ENCODE measurements at places on chromosomes 1 and 21.

- no peaks in the 10 kb centered on the region for H3K4me1 ChIP-seq
- no peak for DNase-seq
- no peak overlapping the region for H3K27ac ChIP-seq
- H3K27me3 ChIP-seq: no peaks in the 10 kb centered on the region
- H3K4me3 ChIP-seq: no peak overlapping the region
Measured at GRCh38 chr1:108009603-108010195, 44.7 kb upstream of the VAV3 start.

- peaks cover 34% of the 10 kb centered on the region for H3K4me1 ChIP-seq
- peak; percentile 4 for DNase-seq
Measured at GRCh38 chr1:204959836-204960235, 83.2 kb upstream of the CNTN2 start.

DNA sequence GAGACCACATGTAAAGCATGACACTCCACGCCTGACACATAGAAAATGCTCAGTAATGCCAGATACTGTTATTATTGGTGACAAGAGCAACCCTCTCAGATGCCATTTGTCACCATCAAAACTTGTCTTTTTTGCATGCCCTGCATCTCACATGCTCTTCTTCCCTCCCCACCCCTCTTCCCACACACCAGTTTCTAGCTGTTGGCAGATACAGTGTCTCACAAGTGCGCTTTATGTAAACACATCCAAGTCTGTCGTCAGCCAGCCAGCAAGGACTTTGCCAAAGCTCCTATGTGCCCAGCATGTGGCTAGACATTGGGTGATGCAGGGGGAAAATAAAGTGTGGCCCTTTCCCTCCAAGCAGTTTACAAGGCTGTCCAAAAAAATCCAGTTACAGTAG, 44.9 kb upstream of the EPHA8 start:
- H3K27ac ChIP-seq: no peak overlapping the region
- no peak overlapping the region for H3K4me3 ChIP-seq
- no peaks in the 10 kb centered on the region for H3K27me3 ChIP-seq
- no peak for DNase-seq
- H3K36me3 ChIP-seq: peaks cover 29% of the 10 kb centered on the region

GRCh38 chr1:42746436-42747105, 6.5 kb upstream of the CLDN19 start:
- no peaks in the 10 kb centered on the region for H3K4me1 ChIP-seq
- no peak for DNase-seq

DNA sequence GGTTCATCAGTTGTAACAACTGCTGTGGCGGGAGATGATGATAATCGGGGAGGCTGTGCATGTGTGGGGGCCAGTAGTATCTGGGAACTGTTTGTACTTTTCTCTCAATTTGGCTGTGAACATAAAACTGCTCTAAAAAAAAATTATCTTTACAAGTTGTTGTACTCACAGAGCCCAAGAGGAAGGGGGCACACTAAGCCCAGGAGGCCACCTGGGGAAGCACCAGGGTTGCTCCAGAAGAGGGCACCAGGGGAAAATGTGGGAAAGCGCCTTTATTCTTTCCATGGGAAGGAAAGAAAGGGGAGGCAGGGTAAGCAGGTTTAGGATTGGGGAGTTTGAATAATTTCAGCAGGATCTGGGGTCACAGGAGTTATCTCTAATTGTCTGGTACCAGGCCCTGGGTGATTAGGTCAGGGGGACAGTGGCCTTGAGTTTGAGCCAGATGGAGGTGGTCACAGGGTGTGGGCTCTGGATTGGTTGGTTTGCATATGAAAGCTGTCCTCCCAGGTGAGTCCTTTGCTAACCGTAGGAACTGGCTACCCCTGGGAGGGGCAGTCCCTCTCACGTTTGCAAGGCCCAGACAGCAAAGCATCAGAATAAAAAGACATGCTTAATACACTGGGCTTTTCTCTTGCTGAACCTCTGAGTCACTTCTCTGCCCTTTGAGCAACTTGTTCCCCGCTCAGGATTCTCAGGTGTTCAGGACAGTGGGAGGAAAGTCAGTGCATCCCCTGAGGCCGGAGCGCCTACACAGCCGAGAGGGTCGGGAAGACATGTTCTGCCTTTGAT, 11.2 kb downstream of the MYOC start:
- peaks cover 12% of the 10 kb centered on the region for H3K4me1 ChIP-seq
- H3K27me3 ChIP-seq: no peaks in the 10 kb centered on the region
- no peaks in the 10 kb centered on the region for H3K36me3 ChIP-seq

DNA sequence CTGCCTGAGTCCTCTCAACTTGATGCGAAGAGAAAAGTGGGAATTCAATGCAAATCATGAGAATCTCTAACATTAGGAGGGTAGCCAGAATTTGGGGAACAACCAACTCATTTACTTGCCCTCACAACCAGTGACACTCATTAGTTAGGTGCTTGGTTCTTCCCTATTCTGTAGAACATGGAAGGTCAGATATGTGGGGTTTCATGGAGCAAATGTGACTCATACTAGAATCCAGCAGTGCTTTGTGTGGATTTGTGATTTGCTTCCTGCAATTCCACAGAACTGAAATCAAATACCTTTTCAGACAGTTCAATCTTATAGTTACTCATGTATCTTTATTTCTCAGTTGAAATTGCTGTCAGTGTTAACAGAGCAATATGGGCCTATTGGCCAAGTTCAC, 6.9 kb upstream of the ETV3 start:
- H3K27me3 ChIP-seq: no peaks in the 10 kb centered on the region
- H3K27ac ChIP-seq: no peak overlapping the region
- no peaks in the 10 kb centered on the region for H3K4me1 ChIP-seq
- no peaks in the 10 kb centered on the region for H3K36me3 ChIP-seq
- no peak overlapping the region for H3K4me3 ChIP-seq
- DNase-seq: no peak

DNA sequence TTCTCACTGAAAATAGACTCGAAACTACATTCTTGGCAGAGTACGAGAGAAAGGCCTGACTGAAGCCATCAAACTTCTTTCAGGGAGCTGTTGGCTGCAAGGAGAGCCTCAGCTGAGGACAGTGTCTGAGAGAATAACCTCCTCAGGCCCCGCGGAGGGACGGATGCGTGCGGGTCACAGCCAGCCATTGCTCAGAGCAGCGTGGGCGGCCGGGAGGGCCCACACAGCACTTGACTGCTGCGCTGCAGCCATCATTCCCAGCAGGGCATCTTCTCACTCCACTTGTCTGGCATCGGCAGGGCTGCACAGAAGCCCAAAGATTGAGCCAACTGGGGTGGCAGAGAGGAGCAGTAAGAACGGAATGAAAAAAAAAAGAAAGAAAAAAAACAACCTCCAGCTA, 113.5 kb downstream of the XCL2 start:
- H3K4me3 ChIP-seq: no peak overlapping the region
- peak; percentile 49 for DNase-seq
- no peaks in the 10 kb centered on the region for H3K36me3 ChIP-seq
- no peak overlapping the region for H3K27ac ChIP-seq
- H3K27me3 ChIP-seq: no peaks in the 10 kb centered on the region

DNA sequence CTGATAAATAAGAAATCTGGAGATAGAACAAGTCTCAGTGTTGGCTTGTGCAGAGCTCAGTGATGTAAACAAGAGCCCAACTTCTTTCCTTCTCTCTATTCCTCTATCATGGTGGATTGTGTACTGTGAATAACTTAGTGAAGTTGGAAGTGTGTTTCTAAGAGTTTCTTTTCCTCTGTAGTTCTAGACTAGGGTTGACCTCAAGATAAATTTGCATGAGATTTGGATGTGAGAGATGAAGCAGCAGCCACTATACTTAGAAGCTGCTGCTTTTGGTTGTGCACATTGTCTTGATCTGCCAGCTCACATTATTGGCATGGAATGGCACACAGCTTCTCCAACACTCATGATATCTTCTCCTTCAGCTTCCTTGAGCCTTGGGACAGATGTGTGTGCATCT, 198.9 kb upstream of the ZP4 start:
- H3K36me3 ChIP-seq: no peaks in the 10 kb centered on the region
- H3K27me3 ChIP-seq: no peaks in the 10 kb centered on the region
- no peak overlapping the region for H3K27ac ChIP-seq
- H3K4me3 ChIP-seq: no peak overlapping the region
- DNase-seq: no peak
- no peaks in the 10 kb centered on the region for H3K4me1 ChIP-seq

DNA sequence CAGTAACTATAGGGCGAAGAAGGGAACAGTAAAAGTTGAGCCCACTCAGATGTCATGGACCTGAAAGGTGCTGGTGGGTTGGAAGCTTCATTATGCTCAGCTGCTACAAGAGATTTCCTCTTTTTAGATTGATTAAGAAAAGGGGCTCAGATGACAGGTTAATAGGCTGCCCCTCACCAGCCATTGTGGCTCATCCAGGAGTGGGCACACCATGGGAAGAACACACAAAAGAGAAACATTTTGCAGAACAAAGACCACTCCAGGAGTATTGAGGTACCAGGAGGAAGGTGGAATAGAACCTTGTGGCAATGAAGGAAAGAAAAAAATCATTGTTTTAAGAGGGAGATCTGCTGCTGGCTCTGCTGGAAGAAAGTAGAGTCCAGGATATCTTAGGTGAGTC, 205.5 kb downstream of the RYR2 start:
- no peaks in the 10 kb centered on the region for H3K27me3 ChIP-seq
- no peaks in the 10 kb centered on the region for H3K36me3 ChIP-seq

DNA sequence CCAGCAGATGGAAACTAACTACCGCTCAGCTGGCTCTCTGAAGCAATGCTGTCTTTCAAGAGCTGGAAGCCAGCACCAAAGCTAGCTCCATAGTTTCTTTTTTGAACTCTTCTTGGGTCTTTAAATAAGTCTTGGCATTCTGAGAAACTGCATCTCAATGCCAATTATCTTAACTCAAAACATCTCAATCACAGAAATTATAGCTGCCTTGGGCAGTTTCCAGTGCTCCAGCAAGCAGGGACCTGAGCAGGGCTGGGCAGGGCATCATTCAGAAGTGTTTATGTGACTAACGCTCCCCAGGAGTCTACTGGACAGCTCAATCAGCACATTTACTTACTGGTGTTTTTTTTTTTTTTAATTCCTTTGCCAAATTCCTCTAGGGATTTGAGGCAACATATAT, 18.3 kb upstream of the PADI4 start:
- DNase-seq: no peak
- H3K4me3 ChIP-seq: no peak overlapping the region
- no peaks in the 10 kb centered on the region for H3K4me1 ChIP-seq

DNA sequence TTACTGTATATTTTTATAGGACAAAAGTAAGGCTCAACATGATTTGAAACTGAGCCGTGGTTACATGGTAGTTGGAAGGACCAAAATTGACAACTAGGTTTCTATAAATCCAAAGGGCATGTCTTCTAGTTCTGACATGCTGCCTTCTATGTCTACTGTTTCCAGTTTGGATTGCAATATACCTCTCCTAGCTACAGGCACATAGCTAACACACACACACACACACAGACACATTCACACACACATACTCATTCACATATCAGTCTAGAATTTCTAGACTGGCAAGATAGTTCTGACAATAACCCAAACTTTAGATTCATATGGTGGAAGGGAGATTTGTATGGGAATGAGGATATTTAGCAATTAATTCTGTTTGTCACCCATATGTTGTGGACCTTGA, 544.8 kb upstream of the CAMK1G start:
- no peaks in the 10 kb centered on the region for H3K27me3 ChIP-seq
- no peaks in the 10 kb centered on the region for H3K4me1 ChIP-seq
- H3K36me3 ChIP-seq: no peaks in the 10 kb centered on the region
- no peak for DNase-seq
- no peak overlapping the region for H3K4me3 ChIP-seq
- H3K27ac ChIP-seq: no peak overlapping the region

GRCh38 chr1:203667616-203668015, 41.0 kb downstream of the ATP2B4 start:
- no peak overlapping the region for H3K4me3 ChIP-seq
- no peaks in the 10 kb centered on the region for H3K27me3 ChIP-seq
- peaks cover 61% of the 10 kb centered on the region for H3K4me1 ChIP-seq
- H3K27ac ChIP-seq: peak overlapping the region; percentile 51
- H3K36me3 ChIP-seq: peaks cover 13% of the 10 kb centered on the region
- no peak for DNase-seq

GRCh38 chr1:67484492-67484891, 54.3 kb upstream of the SERBP1 start:
- no peaks in the 10 kb centered on the region for H3K36me3 ChIP-seq
- no peaks in the 10 kb centered on the region for H3K27me3 ChIP-seq
- H3K4me3 ChIP-seq: no peak overlapping the region
- H3K4me1 ChIP-seq: no peaks in the 10 kb centered on the region
- DNase-seq: no peak

DNA sequence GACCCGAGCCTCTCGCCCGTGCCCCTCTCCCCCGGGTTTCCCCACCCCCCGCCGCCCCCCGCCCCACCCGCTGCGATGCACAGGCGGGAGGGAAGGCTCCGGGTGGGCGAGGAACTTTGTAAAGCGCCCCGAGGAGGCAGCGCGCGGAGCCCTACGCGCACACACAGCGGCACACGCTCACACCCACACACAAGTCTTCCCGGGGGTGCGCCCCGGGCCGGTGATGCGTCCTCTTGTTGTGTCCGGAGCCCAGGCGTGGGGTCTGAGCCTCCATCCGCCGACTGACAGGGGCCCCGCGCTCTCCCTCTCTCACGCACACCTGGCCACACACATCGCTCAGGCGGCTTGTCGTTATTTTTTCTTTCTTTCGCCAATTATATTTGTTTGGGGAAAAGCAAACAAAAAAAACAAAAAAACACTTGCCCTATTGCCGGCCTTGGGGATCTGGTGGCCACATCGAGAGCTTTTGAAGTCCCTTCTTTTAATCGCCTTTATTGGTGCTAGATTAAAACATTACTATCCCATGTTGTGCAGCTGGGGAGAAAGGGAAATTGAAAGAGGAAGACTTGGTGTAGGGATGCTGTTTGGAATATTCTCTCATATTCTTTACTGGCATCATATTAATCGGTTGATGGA, 770 bp downstream of the NTNG1 start:
- peaks cover 67% of the 10 kb centered on the region for H3K27me3 ChIP-seq
- no peak overlapping the region for H3K27ac ChIP-seq
- no peaks in the 10 kb centered on the region for H3K36me3 ChIP-seq
- H3K4me3 ChIP-seq: peak overlapping the region; percentile 31
- H3K4me1 ChIP-seq: peaks cover 10% of the 10 kb centered on the region
- peak; percentile 16 for DNase-seq

GRCh38 chr1:205072881-205073280, 11.4 kb downstream of the TMEM81 start:
- no peak for DNase-seq
- H3K36me3 ChIP-seq: no peaks in the 10 kb centered on the region
- H3K27me3 ChIP-seq: no peaks in the 10 kb centered on the region
- no peak overlapping the region for H3K27ac ChIP-seq

DNA sequence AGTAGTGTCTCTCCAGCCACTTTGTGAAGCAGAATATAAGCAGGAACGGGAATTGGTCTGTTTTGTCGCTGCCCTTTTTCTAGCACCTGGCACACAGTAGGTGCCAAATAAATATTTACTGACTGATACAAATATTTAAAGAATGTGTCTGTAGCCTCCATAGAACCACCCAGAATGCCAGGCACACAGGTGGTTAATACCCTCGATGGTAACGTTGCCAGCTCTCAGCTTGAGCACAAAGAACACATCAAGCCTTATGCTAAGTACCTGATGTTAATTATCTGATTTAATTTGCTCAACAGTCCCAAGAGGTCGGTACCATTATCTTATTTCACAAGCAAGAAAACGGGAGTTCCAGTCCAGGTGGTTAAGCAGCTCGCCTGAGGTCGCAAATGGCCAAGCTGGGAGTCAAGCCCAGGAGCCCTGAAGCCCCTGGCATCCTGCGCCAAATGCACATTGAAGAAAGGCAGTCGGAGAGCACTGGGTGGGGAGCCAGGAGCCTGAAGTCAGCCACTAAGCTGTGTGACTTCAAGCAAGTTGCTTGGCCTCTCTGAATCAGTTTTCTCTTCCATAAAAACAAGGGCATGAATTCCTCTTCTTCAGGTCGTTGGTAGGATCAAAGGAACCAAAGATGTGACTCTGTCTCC, 26.4 kb downstream of the HSPG2 start:
- H3K4me1 ChIP-seq: peaks cover 100% of the 10 kb centered on the region
- no peaks in the 10 kb centered on the region for H3K27me3 ChIP-seq
- no peaks in the 10 kb centered on the region for H3K36me3 ChIP-seq
- DNase-seq: no peak
- H3K4me3 ChIP-seq: no peak overlapping the region
- H3K27ac ChIP-seq: peak overlapping the region; percentile 94
